ENCODE measurements at places on chromosomes 13 and 19.
A peak's percentile ranks its signal among the peaks of the same experiment; 100 is the strongest.

GRCh38 chr19:46499692-46500091, 4.0 kb upstream of the PNMA8B start:
- H3K27ac ChIP-seq: no peak overlapping the region
- no peaks in the 10 kb centered on the region for H3K27me3 ChIP-seq

GRCh38 chr13:96002322-96003131, 50.7 kb downstream of the UGGT2 start:
- no peaks in the 10 kb centered on the region for H3K4me1 ChIP-seq
- no peak for DNase-seq
- no peaks in the 10 kb centered on the region for H3K27me3 ChIP-seq
- no peaks in the 10 kb centered on the region for H3K36me3 ChIP-seq
- H3K27ac ChIP-seq: no peak overlapping the region

DNA sequence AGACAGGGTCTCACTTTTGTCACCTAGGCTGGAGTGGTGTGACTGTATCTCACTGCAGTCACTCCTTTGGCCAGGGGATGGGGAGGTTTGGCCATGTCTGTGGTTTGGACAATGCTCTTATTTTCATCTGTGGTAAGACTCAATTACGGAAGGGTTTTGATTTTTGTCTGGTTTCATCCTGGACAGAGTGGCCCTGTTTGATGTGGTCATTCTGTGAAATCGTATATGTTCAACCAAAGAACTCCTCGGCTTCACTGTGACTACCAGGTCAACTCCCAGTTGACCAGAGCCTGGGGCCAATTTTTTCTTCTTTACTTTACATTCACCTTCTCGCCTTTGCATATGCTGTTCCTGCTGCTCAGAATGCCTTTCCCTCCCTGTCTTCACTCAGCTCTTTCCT, 6.8 kb upstream of the CCDC124 start:
- no peaks in the 10 kb centered on the region for H3K27me3 ChIP-seq
- H3K36me3 ChIP-seq: no peaks in the 10 kb centered on the region
- H3K4me1 ChIP-seq: no peaks in the 10 kb centered on the region
- no peak for DNase-seq

- no peaks in the 10 kb centered on the region for H3K36me3 ChIP-seq
- no peak overlapping the region for H3K4me3 ChIP-seq
- no peaks in the 10 kb centered on the region for H3K27me3 ChIP-seq
These were observed 166.2 kb downstream of the FGF14 start for GRCh38 chr13:102235689-102236088.

DNA sequence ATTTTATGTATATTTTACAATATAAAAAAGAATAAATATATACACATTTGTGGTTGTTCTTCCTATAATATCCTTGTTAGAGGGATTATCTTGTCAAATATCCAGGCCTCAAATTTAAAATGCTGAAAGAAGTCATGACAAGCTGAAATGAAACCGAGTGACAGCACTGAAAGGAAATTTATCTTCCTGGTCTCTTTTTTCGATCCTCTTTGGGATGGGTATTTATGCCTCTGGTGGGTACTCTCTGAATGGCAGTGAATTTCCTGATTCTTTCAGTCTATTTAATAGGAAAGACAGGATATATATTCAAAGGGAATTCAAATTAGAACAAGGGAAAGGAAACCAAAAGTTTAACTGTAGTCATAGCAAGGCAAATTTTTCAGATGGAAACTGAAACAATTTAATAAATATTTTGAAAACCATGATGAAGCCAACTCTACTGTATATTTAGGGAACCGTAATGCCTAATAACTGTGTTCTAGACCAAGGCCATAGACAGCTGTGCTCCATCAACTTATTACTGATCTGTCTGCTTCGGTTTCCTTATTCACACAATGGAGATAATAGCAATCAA, 97.9 kb downstream of the DLEU7 start:
- H3K4me1 ChIP-seq: no peaks in the 10 kb centered on the region
- no peak overlapping the region for H3K4me3 ChIP-seq
- H3K36me3 ChIP-seq: no peaks in the 10 kb centered on the region
- H3K27me3 ChIP-seq: no peaks in the 10 kb centered on the region

DNA sequence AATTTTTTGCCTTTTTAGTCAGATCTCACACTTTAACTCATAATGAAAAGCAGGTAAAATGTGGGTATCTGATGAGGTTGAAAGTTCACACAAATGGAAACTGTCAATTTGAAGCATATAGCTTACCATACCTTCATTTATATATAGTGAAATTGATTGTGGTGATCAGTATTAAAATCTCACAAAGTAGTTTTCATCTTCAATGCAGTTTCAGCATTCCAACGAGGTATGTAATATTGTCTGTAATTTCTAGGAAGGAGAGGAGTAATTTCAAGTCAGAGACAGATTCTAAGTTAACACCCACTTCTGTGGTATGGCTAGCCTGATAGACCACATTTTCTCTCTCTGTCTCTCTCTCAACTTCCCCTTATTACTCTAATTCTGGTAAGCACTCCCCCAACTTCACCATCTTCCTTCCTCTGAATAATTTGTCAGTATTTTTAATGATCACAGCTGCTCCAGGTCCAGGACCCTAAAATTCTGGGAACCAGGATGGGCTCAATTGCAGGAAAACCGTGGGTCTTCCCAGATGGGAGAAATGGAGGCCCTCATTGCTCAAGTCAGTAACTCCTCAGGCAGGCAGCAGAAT, 455.7 kb downstream of the FGF9 start:
- H3K4me1 ChIP-seq: no peaks in the 10 kb centered on the region
- H3K4me3 ChIP-seq: no peak overlapping the region
- H3K36me3 ChIP-seq: no peaks in the 10 kb centered on the region
- no peak overlapping the region for H3K27ac ChIP-seq

DNA sequence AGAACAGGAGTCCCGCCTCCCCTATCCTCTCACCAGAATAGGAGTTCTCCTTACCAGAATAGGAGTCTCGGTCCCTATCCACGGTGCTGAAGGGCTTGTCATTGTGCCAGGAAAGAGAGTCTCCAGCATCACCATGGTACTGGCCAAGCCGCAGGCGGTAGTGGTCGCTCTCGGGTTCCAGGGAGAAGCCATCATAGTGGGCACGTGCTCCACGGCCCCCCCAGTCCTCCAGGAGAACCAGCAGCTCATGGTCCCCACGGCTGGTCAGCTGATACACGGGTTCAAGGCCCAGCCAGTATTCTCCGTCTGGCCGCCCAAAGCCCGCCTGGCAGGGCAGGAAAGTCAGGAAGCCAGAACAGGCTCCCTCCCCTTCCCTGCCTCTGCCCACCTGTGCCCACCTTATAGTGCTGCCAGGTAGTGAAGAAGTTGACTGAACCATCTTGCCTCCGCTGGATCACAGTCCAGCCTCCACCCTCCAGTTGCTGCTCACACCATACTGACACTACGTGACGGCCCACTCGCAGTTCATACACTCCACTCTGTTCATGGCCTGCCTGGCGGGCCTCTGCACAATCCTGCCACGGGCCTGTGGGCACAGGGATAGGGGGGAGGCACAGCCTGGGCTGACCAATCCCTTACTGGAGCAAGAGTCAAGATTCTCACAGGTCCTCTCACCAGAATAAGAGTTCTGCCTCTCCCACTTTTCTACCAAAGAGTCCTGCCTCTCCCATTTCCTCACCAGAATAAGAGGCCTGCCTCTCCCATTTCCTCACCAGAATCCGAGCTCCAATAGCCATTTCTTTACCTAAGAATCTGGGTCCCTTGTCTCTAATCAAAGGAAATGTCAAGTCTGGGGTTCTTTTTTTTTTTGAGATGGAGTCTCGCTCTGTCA, 7.4 kb downstream of the SHFL start:
- no peak overlapping the region for H3K4me3 ChIP-seq
- no peak overlapping the region for H3K27ac ChIP-seq
- peaks cover 15% of the 10 kb centered on the region for H3K4me1 ChIP-seq

DNA sequence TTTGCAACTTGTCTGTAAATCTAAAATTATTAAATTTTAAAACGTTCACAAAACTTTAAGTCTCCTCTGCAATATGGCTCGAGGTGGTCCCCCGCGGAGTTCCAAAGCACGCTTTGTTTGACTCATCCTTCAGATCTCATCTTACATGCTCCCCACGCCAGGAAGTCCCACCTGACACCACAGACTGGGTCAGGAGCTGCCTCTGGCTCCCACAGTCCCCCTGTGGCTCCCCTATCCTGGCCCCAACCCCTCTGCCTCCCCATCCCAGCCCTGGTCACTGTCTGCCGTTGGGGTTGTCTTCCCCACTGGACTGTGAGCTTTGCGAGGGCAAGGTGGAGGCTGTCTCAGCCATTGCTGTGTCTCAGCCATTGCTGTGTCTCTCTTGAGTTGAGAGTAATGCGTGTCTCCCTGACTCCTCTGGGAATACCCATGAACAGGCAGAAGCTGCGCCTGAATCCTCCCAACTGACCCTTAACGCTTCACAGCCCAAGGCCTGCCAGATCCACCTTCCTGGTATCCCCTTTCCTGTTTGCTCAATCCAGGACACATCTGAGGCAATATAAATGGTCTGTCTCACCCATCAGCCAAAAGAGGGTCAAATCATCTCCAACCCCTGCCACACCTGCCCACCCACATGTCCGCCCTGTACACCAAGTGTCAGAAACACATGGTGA, 15.9 kb downstream of the DYRK1B start:
- no peak overlapping the region for H3K27ac ChIP-seq
- H3K36me3 ChIP-seq: peaks cover 7% of the 10 kb centered on the region
- no peak overlapping the region for H3K4me3 ChIP-seq
- DNase-seq: no peak
- no peaks in the 10 kb centered on the region for H3K27me3 ChIP-seq

GRCh38 chr19:35757231-35757748, 461 bp upstream of the HSPB6 start:
- peaks cover 44% of the 10 kb centered on the region for H3K4me1 ChIP-seq
- H3K27ac ChIP-seq: peak overlapping the region; percentile 58
- no peaks in the 10 kb centered on the region for H3K27me3 ChIP-seq
- no peak for DNase-seq

DNA sequence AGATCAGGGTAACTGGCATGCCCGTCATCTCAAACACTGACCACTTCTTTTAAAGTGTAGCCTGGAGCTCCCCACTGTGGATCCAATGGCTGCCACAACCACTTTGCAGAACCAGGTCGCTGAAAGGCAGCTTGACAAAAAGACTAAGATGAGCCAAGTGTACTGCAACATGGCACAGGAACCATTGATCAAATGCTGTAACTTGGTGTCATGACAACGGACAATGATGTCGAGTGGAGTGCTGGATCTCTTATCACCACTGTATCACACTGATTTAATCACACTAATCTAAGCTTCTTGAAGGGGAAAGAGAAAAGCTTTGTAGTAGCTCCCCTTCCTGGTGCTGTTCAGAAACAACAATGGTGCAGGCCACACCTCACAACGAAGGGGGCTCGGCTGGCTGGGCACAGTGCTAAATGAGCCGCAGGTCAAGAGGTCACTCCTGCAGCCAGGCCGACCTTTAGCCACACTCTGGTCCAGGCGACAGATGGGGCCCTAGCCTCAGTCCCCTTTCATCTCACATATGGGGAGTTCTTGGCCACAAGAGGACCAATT, 2.2 kb upstream of the TNFRSF19 start:
- H3K36me3 ChIP-seq: no peaks in the 10 kb centered on the region
- H3K27me3 ChIP-seq: peaks cover 43% of the 10 kb centered on the region
- no peaks in the 10 kb centered on the region for H3K4me1 ChIP-seq
- DNase-seq: no peak

DNA sequence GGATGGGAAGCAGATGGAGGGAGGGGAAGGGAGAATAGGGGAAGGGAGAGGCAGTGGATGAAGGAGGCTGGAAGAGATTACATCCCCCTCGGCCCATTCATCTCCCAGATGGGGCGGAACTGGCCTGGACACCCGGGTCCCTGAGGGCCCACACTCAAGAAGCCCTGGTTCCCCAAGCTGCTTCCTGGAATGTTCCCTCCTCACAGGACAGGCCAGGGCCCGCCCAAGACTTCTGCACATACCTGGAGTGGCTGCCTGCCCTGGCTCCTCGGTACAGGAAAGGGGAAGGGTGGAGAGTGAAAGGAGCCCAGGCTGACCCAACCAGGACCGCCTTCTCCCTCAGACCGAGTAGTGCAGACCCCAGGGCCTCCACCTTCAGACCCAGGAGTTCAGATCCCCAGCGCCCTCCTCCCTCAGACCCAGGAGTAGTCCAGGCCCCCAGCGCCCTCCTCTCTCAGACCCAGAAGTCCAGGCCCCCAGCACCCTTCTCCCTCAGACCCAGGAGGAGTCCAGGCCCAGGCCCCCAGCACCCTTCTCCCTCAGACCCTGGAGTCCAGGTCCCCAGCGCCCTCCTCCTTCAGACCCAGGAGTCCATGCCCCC, 489 bp downstream of the NTF4 start:
- DNase-seq: no peak
- H3K27ac ChIP-seq: no peak overlapping the region
- peaks cover 6% of the 10 kb centered on the region for H3K4me1 ChIP-seq
- H3K36me3 ChIP-seq: no peaks in the 10 kb centered on the region
- peaks cover 11% of the 10 kb centered on the region for H3K27me3 ChIP-seq
- H3K4me3 ChIP-seq: no peak overlapping the region

GRCh38 chr19:48342841-48343540, 17.6 kb downstream of the EMP3 start:
- H3K36me3 ChIP-seq: peaks cover 2% of the 10 kb centered on the region
- H3K4me1 ChIP-seq: no peaks in the 10 kb centered on the region
- H3K27ac ChIP-seq: no peak overlapping the region
- DNase-seq: no peak

DNA sequence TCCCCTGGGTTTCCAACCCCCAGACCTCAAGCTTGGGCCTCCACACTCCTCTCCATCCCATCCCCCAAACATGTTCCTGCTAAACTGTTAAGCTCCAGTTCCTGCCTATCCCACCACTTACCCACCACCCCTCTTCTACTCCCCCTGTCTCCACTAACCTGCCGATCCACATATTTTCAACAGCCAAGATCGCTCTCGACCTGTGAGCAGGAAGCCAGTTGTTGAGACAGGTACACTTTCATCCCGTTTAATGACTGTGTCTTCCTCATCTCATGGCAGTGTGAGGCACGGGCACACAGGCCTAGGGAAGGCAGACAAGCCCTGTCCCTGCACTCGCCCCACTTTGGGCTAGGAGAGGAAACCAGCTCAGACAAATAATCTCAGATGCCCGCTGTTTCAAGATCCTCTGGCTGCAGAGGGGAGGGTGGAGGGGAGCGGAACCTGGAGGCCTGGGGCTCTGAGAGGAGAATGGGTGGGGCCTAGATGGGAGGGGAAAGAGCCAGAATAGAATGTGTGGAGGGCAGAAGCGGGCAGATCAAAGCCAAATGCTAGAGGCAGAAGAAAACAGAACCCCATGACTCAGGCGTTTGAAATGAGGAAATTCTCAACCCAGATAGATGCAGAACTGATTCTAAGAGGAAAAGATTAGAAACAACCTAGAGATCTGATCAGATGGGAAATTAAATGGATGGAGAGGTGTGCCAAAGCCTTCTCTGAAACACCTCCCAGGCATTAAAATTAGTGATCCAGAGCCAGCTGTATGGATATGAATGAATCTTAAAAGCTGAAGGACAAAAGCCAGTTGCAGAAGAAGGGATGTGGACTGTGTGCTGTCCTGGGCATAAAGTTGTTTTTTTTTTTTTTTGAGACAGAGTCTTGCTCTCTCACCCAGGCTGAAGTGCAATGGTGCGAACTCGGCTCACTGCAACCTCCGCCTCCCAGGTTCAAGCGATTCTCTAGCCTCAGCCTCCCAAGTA, 16.9 kb upstream of the CYP2S1 start:
- no peak overlapping the region for H3K27ac ChIP-seq
- H3K4me1 ChIP-seq: peaks cover 4% of the 10 kb centered on the region
- H3K36me3 ChIP-seq: no peaks in the 10 kb centered on the region
- DNase-seq: no peak

GRCh38 chr13:94073007-94073744, 406.3 kb downstream of the DCT start:
- H3K36me3 ChIP-seq: no peaks in the 10 kb centered on the region
- no peak overlapping the region for H3K27ac ChIP-seq
- no peaks in the 10 kb centered on the region for H3K27me3 ChIP-seq
- H3K4me1 ChIP-seq: no peaks in the 10 kb centered on the region
